AML-193 (cell line): ENCODE measurements at places on chromosomes 6 and 20.

- DNase-seq: no peak
Measured at GRCh38 chr20:1331101-1331500, 2.2 kb upstream of the SDCBP2 start.

DNA sequence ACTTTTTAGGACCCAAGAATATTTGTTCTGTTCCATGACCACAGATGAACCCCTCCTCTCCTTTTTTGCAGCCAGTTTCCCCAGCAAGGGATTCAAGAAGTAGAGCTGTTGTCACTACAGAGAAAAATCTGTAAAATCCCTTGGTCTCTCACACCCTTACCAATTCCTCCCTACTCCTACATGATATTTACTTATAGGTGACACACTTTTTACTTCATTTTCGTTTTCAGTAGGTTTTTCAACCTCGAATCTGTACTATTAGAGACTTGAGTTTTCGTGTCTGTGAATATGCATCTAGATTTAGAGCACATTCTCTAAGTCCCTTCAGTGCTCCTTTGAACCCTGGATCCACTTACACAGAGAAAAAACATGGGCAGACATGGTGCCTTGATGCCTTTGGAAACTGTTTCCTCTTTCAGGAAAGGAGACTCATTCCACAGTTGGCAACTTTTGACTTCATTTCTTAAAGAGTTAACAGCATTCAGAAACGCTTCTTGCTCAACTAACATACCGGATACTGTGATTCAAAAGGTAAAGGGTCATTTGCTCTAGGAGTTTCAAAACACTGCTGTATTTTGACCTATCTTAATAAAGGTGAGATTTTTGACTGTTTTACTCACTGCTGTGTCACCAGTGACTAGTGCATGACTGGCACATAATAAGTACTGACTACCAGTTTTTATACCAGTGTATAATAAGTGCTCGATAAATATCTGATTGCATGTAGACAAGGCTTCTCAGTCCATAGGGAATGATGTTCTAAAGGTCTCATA is 50.6 kb downstream of the LAMA4 start:
- no peak for DNase-seq

DNA sequence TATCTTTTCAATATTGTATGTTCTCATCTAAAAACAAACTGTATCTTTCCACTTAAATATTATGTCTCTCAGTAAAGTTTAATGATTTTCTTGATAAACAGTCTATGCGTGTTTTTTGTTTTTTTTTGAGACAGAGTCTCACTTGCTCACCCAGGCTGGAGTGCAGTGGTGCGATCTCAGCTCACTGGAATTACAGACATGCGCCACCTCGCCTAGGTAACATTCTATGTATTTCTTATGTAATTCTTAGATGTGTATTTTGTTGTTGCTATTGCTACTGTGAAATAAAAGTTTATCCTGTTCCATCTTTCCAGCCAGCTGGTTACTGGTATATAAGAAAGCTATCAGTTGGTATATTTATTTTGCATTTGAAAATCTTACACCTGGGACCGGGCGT is 29.4 kb downstream of the ABHD12 start:
- DNase-seq: no peak

DNA sequence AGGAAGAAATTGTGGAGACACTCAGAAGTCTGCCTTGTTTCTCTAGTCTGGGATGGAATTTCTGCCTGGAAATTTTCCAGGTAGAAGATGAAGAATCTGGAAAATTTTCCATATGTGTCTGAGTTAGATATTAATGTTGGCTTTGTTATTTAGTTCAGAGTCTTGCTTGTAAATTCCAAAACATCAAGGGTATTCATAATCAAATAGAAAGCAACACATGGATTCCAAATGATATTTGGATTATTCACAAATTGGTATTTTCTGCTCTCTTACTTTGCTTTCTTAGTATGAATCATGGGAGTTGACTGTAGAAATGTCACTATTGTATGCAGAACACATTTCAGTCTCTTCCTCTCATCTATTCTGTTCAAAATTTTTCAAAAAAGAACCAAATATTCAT is 116.0 kb downstream of the GRIK2 start:
- no peak for DNase-seq

DNA sequence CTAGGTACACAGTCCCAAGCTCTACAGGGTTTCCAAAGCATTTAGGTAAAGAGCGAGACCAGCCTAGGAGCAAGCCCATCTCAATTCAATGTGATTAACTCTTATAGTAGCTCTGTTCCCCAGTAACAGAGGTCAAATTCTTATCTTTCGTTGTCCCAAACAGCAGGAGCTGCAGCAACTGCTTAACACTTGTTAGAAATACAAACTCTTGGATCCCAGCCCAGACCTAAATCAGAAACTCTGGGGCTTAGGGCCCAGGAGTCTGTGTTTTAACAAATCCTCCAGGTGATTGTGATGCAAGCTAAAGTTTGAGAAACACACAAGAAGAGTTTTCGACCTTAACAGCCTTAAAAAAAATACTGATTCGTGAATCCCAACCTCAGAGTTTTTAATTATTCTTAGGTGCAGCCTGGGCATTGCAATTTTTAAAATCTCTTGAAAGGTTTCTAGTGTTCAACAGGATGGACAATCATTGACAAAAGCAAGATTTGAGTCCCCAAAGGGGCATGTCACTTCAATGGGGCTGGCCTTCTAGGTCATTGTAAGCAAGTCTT is 127.4 kb upstream of the HCRTR2 start:
- no peak for DNase-seq

- no peak for DNase-seq
Measured at GRCh38 chr6:147825848-147826247, 317.4 kb downstream of the SAMD5 start.

DNA sequence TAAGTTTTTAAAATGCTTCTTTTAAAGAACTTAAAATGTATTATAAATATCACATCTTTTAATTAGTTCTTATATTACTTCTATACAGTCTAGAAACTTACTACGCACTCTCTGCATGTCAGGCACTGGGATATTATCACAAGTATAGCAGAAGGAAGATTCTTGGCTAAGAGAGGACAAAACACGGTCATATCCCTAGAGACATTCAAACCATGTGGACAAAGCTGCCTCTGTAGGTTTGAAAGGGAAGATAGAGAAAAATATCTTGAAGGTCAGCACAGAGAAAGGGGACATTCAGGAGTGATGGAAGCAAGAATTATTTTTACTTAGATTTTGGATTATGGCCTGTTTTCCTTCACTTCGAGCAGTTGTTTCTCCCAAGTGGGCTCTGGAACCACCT is 64.1 kb downstream of the LRRC1 start:
- no peak for DNase-seq

- DNase-seq: peak; percentile 94
Measured at GRCh38 chr6:14121936-14122344, 4.4 kb downstream of the CD83 start.
